ENCODE measurements at places on chromosomes 11 and 22. TPM values are rescaled to one million over a fixed set of nuclear protein-coding genes. Genes with fewer than 3 reads are reported as not detected.

The P2RY6 gene
- 2.3 TPM for total RNA-seq

The OVCH2 gene
- not detected for total RNA-seq

DNA sequence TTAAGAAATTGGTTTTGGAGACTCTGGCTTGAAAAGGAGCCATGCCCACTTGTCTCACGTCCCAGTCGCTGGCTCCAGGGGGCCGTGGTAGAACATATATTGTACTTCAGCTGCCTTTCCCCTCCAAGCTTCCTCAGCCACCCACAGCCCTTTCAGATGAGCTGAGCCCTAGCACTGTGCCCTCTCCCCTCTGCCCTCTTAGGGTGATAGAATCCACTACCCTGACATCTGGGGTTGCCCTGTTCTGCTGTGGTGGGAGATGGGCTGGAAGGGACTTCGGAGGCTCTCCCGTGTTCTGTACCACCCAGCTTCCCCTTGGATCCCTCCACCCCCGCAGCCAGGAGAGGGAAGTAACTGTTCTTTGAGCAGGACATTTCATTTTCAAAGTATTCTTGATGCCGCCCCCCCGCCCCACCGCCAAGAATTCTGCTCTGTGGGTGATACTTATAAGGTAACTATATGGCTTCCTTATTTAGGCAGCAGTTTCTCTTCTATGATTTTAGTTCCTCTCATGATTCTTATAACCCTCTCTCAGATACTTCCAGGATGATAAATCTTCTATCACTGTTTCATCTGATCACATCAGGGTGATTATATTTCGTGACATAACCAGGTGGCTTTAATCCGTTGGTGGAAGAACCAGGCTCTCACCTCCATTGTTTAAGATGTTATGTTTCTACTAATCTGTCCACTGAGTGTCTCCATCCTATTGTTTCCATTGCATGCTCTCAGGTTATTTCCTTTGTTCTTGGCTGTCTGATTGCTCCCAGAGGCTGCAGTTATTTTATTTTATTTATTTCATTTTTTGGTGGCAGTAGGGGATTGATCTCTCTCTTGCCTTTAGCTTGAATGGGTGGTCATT is 24.1 kb downstream of the ZBTB16 start:
- DNase-seq: no peak

DNA sequence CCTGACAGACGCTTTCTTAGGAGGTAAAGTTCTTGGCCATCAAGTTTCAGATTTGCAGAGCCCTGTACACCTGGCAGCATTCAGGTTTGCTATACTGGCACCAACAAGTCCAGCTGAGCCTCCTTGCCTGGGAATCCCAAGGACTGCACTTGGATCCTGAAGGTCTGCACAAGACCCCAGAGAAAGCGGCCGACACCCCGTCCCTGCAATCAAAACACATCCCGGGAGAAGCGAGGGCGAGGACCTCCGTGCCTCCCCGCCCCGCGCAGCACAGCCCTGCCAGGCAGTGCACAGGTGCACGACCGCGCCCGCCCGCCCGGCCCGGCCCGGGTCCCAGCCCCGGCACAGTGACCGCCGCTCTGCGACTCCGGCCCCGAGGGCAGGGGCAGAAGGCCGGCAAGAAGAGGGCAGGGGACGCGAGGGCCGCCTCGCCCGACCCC is 559 bp downstream of the MRTFA start:
- no peak for DNase-seq

GRCh38 chr11:76119779-76120178 is 86.5 kb downstream of the WNT11 start:
- DNase-seq: no peak

DNA sequence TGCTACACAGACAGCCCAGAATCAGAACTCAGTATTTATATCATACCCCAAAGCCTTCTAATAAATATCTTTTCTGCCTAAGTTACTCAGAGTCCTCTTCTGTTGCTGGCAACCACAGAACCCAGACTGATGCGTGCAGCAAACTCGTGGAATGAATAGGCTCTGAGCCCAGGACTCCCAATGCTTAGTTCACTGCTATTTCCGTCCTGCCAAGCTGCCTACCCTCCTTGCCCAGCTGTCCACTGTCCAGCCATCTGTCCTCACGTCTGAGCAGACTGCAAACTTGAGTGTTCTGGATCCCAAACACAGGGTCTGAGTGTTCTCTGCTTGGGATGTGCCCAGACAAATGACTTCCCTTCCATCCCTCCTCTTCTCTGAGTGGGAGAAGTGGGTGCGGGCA is 19.4 kb downstream of the PTPN5 start:
- DNase-seq: peak; percentile 21

- DNase-seq: peak; percentile 89
Measured at GRCh38 chr11:3803726-3804495, 4.4 kb upstream of the PGAP2 start.

- DNase-seq: no peak
Measured at GRCh38 chr22:45524157-45524556, 21.5 kb downstream of the FBLN1 start.

The DCDC1 gene
- total RNA-seq: not detected

The PNPLA5 gene
- not detected for total RNA-seq

- DNase-seq: no peak
Measured at GRCh38 chr11:124937336-124937935, 1.6 kb upstream of the HEPACAM start.

DNA sequence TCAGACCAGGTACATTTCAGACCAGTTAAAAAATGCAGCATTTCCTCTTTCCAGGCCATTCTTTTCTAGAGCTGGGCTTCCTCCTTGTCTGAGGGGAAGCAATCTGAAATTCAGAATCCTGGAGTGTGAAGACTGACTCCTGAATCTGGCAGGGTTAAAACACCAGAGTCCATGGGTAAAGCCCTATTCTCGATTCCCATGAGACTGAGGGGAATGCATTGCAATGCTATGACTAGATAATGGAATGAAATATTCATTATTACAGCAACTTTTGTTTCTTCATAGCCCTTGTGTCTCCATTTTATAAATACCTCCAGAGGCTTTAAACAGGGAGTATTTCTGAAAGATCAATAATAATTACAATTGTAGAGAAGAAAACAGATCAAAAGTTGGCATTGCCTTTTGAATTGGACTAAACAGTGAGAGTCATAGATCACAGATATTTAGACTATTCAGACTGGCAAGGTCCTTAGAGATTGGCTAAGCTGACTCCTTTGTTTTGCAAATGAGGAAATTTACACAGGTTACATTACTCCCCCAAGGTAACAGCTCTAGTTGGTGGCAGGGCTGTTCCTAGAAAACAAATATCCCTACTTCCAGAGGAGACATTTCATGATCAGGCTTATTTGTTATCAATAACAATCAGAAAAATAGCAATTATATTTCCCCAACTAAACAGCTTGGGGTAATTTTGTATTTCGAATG is 632.6 kb upstream of the KIRREL3 start:
- no peak for DNase-seq

- DNase-seq: no peak
Measured at GRCh38 chr22:30455075-30455840, 16.6 kb downstream of the SEC14L3 start.

The NELL1 gene
- total RNA-seq: not detected

GRCh38 chr11:66335531-66336233 is 552 bp downstream of the RIN1 start:
- DNase-seq: peak; percentile 63

GRCh38 chr11:64430645-64431044 is 71.7 kb downstream of the RPS6KA4 start:
- no peak for DNase-seq

- DNase-seq: no peak
Measured at GRCh38 chr11:111698852-111699559, 67.2 kb downstream of the PPP2R1B start.

GRCh38 chr22:46462726-46463371 is 74.6 kb downstream of the CELSR1 start:
- DNase-seq: peak; percentile 85

DNA sequence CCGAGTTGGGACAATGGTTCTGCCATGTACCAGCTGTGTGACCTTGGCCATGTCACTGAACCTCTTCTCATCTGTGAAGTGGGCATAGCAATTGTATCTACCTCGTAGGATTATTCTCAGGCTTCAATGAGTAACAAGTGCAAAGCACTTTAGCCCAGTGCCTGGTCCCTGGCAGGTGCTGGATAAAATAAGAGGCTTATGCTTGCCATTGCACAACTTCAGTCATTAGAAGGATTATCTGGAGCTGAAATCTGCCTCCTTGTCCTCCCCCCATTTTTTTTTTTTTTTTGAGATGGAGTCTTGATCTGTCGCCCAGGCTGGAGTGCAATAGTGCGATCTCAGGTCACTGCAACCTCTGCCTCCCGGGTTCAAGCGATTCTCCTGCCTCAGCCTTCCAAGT is 7.2 kb downstream of the SMTNL1 start:
- DNase-seq: no peak

The SLC22A6 gene
- total RNA-seq: not detected

GRCh38 chr22:24593836-24594568 is 1.1 kb upstream of the LRRC75B start:
- no peak for DNase-seq

The MMP27 gene
- not detected for total RNA-seq

DNA sequence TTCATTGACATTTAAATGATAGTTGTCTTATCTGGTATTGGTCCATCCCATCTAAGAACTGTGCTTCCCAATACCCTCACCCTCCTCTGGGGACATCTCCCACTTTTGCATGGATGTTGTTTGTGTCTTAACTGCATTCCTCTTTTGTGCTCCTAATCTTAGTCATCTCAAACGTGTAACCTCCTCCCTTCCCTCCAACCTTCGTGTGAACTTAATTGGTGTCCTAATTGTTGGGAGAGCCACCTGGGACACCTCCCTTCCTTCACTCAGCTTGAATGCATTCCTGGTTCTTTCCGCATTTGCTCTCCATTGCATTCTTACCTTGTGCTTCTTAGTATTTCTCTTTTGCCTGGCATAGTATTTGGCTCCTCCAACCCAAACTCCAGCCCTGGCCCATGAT is 9.8 kb upstream of the ELMOD1 start:
- DNase-seq: no peak

DNA sequence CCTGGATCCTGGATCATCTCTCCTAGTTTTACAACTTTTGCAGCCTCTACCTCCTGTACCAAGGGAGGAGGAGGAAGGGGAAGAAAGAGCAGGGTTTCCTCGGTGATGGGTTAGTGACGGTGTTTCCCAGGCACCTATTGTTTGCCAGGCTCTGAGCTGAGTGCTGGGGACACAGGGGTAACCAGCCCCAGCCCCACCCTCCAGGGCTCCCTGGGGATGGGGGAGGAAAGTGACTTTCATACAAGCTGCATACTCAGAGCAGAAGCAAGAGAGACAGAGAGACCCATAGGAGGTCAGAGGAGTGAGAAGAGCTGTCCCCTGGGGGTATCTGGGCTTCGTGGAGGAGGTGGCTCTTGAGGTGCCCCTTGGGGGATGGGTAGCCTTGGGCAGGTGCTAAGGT is 89.4 kb upstream of the THY1 start:
- no peak for DNase-seq

DNA sequence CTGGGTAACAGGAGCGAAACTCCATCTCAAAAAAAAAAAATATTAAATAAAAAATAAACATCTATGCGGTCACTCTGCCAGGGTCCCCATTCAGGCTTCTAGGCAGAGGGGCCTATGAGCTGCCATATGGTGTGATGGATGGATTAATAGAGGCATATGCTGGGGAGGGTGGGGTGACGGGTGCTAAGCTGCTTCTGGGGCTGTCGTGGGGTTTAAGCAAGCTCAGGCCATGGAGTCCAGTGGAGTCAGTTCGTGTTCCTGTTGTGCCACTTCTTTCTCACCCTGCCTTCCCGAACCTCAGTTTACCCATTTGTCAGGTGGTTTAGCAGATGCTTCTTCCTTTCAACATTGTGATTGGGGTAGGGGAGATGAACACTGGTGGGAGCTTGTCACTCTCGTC is 9.0 kb upstream of the GRAMD4 start:
- DNase-seq: no peak

DNA sequence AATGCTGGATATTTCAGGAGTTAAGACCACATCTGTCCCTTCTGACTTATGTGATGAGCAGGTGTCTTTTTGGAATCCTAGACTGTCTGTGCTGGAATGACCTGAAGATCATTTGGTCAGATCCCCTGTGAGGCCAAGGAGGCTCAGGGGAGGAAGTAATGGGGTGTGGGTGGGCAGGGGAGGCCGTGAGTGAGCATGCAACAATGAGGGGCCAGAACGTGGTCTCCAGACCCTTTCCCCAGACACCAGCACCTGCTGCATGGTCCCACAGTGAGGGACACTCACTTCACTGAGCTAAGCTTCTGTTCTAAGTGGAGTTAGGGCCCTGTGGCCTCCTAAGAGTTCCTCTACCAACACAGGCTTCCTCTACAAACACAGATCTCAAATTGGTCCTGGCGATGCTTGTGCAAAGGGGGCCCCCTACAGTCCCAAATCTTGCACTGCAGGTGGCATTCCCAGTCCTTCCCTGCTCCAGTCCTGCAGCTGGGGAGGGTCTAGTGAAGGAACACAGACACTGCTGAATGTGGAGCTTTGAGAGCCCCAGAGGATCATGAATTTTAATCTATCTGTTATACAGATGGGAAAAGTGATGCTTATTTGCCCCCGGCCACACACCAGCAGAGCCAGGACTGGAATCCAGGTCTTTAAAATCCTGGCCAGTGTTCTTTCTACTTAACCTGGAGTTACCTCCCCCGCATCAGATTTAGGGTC is 7.4 kb downstream of the USP2 start:
- DNase-seq: peak; percentile 66

- DNase-seq: no peak
Measured at GRCh38 chr22:47030143-47030661, 267.8 kb downstream of the TBC1D22A start.

The KRTAP5-10 gene
- not detected for total RNA-seq

DNA sequence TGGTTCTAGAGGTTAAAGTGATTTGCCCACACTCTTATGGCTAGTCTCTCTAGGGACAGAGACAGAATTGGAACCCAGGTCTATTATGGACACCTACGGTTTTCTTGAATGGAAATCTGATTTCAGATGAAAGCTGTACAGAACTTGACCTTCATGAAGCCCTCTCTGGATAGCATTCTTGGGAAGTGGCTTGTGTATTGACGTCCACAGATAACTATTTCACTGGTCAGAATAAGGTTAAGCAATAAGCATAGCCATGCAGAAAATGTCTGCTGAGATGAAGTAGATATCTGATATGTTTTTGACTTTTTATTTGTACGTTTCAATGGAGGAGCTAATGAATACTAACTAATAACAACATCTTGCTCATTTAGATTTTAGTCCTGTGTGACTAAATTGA is 1.1 kb downstream of the TLCD5 start:
- peak; percentile 63 for DNase-seq

DNA sequence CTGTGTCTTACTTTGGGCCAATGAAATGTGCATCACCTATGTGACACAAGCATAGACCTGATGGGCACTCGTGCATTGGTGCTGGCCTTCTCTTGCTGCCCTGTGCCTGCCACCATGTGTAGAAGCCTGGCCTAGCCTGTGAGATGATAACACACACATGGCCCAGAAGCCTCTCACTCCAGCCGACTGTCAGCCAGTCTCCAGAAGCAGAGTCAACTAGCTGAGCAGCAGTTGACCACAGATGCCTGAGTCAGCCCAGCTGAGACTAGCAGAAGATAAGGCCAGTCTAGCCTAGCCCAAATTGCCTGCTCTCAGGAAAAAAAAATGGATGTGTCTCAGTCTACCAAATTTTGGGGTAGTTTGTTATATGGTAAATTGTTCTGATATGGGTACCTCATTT is 46.2 kb downstream of the CSNK2A3 start:
- DNase-seq: no peak

Data from HFFc6 (cell line).